Stimulated activated CD4-positive, alpha-beta T cell treated with anti-CD3 and anti-CD28 coated beads, TNF-alpha, amount 100 ng/mL, for 4 hours (primary cell): ENCODE measurements at places on chromosomes 7 and 10.

- no peak for DNase-seq
These were observed 165.6 kb upstream of the PRR15 start for GRCh38 chr7:29398011-29398410.

DNA sequence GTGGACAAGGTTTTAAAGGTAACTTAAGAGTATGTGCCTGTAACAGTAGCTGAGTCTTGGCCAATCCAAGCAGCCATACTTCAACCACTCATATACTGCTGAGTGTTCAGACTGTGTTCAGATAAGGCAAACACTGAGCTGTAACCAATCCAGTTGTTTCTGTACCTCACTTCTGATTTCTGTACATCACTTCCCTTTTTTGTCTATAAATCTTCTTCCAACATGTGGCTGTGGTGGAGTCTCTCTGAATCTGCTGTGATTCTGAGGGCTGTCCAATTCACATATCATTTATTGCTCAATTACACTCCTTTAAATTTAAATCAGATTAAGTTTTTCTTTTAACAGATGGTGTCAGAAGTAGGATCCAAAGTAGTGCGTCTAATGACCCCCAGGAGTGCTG lies 149.5 kb upstream of the PHF14 start:
- no peak for DNase-seq

GRCh38 chr10:75720157-75720556 lies 288.7 kb downstream of the LRMDA start:
- no peak for DNase-seq

GRCh38 chr7:139692723-139693122 lies 85.1 kb downstream of the HIPK2 start:
- DNase-seq = no peak

DNA sequence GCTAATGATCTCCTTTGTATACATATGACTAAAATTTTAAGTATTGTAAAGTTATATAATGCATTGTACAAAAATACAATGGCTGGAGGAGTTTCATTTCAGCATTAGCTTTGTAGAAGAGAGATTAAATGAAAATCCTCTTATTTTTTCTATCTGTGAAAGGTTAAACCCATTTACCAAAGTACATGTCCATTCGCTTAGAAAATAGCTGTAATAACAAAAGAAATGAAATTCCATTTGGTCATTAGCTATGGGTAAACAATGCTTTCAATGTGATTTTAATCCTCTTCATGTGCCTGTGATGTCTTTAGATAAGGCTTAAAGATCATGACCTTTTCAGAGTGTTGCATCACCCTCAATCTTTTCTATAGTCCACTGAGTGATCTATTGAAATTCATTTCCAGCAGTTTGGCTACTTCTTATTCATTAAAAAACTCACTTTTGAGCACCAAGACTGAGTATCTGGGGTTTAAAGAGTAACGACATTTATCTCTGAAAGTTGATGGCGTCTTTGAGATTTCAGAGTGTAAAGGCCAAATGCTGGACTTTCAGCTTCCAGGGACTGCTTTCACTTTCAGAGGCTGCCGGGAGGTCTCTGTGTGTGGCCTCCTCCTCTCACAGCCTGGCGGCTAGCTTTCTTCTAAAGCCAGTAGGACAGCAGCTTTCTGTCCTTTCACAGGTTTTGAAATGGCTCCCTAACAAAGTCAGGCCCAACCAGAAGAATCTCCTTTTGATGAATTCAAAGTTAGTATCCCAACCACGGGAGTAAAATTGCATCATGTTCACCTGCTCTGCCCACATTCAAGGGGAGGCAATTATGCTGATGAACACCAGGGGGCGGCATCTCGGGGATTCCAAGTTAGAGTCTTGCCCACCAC lies 701.4 kb upstream of the COBL start:
- no peak for DNase-seq

GRCh38 chr7:65798111-65799075 lies 74.5 kb upstream of the VKORC1L1 start:
- no peak for DNase-seq

DNA sequence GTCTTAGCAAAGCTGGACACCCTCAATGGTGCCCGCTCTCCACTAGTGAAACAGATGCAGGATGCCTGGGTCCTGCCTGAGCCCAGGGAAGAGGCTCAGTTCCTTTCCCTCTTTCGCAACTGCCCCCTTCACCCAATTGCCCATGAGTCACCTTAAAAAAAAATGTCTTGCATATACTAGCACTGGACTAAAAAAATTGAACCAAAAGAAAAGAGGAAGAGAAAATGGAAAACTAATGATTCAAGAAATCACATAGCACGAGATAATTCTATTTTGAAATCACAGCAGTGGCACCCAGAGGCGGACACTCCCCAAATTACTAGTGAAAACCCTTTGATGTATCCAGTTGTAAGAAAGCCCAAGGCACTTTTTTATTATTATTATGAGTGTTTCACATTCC lies 972.5 kb downstream of the LRMDA start:
- DNase-seq = no peak

GRCh38 chr10:72597897-72598296 lies 28.0 kb downstream of the MICU1 start:
- no peak for DNase-seq

DNA sequence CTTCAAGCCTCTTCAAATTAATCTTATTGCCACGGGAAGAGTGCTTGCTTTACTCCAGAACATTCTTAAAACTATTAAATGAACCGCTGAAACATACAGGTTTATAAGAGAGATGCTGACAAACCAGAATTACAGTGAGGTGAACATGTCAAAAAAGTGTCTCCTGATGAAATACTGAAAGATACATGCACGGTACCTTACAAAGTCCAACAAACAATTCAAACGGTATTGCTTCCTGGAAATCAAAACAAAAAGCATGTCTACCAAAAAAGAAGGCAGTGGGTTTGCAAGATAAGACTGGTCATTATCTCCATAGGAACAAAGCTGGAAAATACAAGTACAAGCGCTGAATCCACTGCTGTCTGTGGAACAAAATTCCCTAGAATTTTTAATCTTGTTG lies 174.5 kb downstream of the DOCK4 start:
- DNase-seq = no peak

GRCh38 chr7:42227936-42228591 lies 8.9 kb downstream of the GLI3 start:
- DNase-seq = no peak

DNA sequence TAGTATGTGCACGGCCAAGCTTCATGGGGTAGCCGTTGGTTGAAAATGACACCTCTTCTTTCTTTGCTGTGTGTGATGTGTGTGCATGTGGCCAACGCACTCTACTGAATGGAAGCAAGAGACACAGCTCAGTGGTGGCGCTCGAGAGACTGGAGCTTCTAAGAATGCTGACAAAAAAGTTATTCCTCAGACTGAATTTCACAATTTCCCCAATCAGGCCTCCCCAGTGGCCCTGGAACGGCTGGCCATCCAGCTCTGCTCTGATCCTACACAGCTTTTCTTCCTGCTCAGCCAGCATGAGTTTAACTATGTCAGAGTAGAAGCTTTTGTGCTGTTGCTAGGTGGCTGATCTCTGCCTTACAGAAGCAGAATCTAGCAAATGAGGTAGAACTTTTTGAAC lies 186.7 kb upstream of the PLXDC2 start:
- DNase-seq = no peak

DNA sequence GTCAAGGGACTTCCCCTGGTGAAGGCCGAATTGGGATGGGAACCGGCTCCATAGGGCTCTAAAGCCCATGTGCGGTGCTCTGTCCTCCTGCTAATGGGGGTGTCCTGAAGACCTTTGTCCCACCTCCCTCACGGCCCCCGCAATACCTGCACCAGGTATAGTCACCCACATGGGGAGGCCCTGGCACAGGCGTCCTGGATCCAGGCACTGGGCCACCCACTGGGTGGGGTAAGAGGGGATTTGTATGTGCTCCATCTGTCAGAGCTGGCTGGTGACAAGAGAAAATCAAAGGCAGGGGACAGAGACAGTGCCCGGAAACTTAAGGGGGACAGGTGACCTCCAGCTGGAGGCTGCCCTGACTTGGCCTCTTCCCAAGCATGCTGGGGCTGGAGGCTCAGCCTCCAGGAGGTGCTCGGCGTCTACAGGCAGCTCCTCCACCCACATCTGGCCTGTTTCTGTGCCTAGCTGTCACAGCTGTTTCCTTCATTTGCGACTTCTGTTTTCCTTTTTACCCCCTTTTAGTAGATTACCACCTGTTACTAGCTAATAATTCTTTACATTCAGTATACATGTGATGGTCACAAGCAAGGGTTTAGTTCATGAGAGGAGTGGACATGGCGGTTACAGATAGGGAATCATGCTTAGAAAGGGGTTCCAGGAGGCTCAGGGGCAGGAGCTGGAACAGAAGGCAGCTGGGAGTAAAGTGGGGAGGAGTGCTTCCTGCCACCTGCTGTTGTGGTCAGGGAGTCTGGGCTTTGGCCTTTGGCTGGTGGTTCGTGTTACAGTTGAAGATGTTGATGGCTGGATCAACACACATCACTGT lies 2.3 kb upstream of the CUZD1 start:
- no peak for DNase-seq

GRCh38 chr10:132390921-132391675 lies 5.9 kb upstream of the PWWP2B start:
- no peak for DNase-seq

DNA sequence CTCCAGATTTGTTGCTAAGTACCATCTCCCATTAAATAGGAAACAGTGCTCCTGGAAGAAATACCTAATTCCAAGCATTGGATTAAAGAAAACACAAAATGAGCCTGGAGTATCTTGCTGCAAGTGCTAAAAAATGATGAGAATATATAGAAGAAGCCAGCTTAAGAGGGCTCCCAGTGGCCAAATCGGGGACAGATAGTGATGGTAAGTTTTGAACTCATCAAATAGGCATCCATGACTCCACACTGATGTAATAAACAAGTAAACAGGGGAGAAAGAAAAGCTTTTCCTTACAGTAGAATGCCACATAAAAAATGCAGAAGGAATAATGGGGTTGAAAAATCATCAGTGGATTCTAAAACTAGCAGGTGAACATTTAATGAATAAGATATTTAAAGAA lies 72.4 kb downstream of the CTTNBP2 start:
- no peak for DNase-seq

GRCh38 chr10:77249901-77250459 lies 387.6 kb downstream of the KCNMA1 start:
- no peak for DNase-seq

DNA sequence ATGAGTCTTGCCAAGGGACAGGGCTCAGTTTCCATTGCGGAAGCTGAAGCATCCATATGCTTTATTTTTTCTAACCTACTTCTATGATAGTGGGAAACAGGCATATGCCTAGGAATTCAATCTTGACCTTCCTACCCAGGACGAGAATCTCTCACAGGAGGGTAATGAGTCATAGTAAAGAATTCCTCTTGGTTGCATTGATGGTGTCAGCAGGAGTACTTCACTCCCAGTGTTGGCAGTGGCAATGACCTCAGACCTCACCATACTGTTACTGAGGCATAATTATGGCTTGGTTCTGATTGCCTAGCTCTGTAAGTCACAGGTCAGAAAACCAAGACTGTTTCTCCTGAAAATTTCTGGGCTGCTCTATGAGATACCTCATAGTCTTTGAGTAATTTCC lies 552.9 kb downstream of the ARL4A start:
- no peak for DNase-seq

DNA sequence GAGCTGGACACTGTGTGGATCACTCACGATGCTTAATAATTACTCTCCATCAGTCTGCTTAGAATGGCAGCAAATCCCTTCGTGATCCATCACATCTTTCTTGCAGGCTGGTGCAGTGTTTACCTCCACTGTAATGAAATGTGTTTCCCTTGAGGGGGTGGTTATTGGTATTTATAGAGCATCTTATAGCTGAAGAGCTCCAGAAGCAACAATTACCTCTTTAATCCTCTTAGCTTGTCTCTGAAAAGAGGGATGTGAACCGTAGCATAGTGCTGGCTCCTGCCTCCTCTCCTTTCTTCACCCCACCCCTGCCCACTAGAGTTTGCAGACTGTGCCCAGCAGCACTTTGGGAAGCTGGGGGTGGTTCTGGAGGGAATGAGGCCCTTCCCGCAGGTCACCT lies 132.6 kb downstream of the CAMK1D start:
- no peak for DNase-seq

- DNase-seq = no peak
These were observed 24.9 kb upstream of the SFRP5 start for GRCh38 chr10:97796651-97797050.

GRCh38 chr10:68981074-68981473 lies 7.5 kb upstream of the KIFBP start:
- no peak for DNase-seq

DNA sequence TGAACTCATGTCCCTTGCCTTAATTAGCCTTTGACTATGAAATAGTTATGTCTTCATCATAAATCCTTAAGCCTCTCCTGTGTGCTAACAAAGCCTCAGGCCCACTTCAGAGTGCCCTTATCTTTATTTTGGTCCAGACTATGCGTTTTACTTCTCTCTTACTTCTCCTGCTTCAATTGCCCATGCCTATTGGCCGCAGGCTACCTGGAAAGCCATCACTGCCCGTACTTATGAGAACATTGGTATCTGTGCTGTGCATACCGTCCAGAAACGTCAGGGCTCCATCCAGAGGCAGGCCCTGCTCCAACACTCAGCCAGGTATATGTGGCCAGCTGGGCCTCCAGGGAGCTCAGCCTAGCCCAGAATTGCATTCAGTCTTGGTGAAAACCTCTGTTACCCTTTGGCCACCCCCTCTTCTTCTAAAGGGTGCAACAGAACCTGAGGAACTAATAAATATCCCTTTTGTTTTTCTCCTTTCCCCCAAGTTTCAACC lies 212.4 kb upstream of the MTPN start:
- no peak for DNase-seq

GRCh38 chr7:27765841-27766240 lies 25.9 kb downstream of the TAX1BP1 start:
- no peak for DNase-seq

DNA sequence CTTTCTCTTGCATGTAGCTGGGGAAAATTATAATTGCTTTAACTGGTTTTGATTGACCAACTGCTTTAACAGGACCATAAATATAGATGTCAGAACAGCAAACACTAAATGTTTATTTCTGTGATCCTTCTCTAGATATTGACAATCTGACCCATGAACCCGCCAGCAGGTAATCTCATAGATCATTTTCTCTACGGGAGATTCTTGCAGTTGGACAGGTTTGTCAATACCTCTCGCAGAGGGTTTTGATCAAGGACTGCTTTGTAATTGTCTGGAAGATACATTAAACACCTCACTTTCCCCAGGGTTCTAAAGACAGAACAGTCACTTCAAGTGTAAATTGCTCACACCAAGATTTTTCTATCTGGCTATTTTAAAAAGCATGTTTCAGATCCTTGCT lies 235.8 kb upstream of the RHOBTB1 start:
- no peak for DNase-seq

- no peak for DNase-seq
These were observed 398.8 kb upstream of the KLF6 start for GRCh38 chr10:4183761-4184261.

DNA sequence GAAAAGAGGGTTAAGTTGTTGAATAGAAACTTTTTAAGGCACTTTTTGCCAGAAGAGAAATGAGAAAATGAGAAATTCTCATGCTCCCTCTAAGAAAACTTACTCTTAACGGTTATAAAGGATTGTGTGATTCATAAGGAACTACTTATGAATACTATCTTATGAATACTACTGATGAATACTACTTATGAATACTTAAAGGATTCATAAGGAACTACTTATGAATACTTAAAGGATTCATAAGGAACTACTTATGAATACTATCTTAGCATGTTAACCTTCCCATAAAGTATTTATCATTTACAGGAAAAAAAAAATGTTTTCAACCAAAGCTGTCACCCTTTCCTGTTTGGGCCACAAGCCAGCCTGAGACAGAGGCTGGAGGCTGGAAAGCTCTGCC lies 53.1 kb upstream of the UCN3 start:
- no peak for DNase-seq

- no peak for DNase-seq
These were observed 21.6 kb upstream of the GIMAP8 start for GRCh38 chr7:150428671-150429451.
